Activated naive CD4-positive, alpha-beta T cell treated with anti-CD3 and anti-CD28 coated beads, Interleukin-2, amount 10 ng/mL, durations not matched to agents 7 days and 5 days (primary cell): ENCODE measurements at places on chromosomes 1 and 21.

- DNase-seq: peak; percentile 51
These were observed 5.4 kb downstream of the FOXO6 start for GRCh38 chr1:41366455-41367287.

DNA sequence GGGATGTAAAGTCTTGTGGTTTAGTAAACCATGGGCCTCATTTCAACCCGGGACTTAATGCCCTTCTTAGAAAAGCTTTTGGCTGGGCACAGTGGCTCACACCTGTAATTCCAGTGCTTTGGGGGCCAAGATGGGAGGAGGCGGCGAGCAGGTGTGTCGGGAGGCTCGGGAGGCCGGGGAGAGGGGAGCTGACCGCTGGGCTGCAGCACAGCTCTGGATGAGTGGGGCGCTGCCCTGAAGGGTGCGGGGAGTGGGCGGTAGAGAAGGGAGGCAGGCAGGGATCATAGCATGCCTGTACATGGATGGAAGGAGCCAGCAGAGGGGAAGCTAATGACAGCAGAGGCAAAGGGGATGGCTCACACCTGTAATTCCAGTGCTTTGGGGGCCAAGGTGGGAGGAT, 31.0 kb downstream of the LHX4 start:
- DNase-seq: no peak

DNA sequence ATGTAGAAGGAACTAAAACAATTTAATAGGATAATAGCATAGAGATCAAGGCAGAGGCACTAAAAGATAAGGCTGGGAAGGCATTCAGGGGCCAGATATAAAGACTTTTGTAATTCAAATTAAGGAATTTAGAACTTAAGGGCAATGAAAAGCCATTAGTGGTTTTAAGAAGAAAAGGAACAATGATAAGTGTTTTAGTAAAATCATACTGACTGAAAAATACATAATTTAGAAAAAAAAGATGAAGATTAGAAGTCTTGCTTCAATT, 14.1 kb upstream of the RGS2 start:
- no peak for DNase-seq

GRCh38 chr21:43984905-43985689, 27.0 kb upstream of the TRAPPC10 start:
- no peak for DNase-seq

- DNase-seq: no peak
These were observed 20.5 kb upstream of the TENT5B start for GRCh38 chr1:27033043-27033746.

- no peak for DNase-seq
These were observed 45.0 kb upstream of the RASAL2 start for GRCh38 chr1:178048883-178049282.

GRCh38 chr1:70945676-70946075, 101.9 kb downstream of the PTGER3 start:
- DNase-seq: no peak

- no peak for DNase-seq
These were observed 16.5 kb upstream of the PSMB2 start for GRCh38 chr1:35657851-35658250.

- DNase-seq: no peak
These were observed 67.1 kb downstream of the PTPRU start for GRCh38 chr1:29303201-29304024.

GRCh38 chr1:160607672-160608032, 28.4 kb upstream of the CD84 start:
- DNase-seq: no peak
